Stimulated activated CD4-positive, alpha-beta T cell treated with anti-CD3 and anti-CD28 coated beads, Interleukin-15, amount 100 ng/mL, for 48 hours (primary cell): ENCODE measurements at places on chromosomes 11 and 22.

- DNase-seq: no peak
These were observed 6.7 kb downstream of the DGCR8 start for GRCh38 chr22:20086763-20087162.

DNA sequence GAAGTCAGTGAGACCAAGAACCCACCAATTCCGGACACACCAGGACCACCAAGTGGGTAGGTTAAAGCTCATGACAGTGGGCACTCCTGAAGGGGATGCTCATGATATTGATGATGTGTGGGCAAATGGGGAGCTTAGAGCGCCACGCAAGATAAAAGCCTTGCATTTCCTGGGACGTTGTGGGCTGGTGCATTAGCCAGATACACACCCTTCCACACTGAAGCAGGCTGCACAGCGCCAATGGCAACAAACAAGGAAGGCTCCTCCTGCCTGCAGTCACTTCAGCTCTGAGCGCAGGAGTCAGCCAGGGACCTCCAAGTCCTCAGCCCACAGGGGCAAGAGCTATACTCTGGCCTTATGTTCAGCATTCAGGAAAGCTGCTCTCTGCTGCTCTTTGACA is 20.6 kb downstream of the TMEM218 start:
- DNase-seq: no peak

DNA sequence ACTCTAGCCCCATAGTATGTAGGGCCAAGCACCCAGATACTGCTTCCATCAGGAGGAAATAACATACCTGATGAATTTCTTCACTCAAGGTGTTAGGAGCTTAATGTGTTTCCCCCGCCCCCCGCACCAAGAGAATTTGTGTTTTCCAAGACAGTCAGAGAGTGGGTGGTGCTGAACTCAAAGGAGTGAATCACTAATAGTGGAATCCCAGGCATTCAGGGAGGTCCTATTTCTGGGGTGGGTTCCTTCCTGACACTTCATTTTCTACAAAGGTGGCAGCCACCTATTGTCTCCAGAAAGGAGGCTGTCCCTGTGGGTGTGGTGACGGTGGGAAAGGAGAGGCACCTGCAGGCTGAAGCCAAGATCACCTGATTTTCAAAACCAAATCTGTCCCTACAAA is 50.8 kb upstream of the ELF5 start:
- DNase-seq: no peak

DNA sequence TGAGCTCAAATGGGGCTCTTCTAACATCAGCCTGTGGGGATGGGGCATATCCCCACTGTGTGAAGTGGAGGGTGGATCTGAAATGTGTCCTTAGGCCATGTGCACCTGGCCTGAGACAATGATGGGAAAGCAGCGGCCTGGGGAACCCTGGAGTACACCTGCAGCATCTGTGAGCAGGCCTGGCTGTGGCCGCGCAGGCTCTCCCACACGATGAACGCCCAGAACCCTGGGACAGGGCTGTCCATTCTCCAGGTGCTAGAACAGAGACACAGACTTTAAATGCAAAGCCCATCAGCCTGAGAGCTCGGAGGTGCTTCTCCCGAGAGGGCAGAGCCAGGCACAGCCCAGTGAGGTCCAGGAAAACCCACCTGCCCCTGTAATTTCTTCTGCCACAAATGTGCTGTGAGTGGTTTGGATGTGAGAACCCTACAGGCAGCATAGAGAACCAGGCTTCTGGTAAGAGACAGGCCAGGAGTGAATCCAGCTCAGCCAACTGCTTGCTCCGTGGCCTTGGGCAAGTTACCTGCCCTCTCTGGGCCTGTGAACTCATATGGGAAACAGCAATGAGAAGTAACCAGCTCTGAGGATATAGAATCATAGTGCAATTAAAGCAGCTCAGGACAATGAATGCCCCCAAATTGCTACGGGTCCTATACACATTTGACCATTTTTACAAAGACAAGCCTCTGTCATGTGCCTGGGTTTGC is 167.9 kb downstream of the SHANK2 start:
- no peak for DNase-seq

GRCh38 chr22:43006753-43007152 is 8.2 kb downstream of the PACSIN2 start:
- DNase-seq: no peak

- no peak for DNase-seq
These were observed 2.4 kb upstream of the LGALS12 start for GRCh38 chr11:63503492-63503891.

- no peak for DNase-seq
These were observed 312.2 kb upstream of the C11orf87 start for GRCh38 chr11:109109571-109110315.

GRCh38 chr11:33892906-33893594 is 1.2 kb upstream of the LMO2 start:
- DNase-seq: no peak

DNA sequence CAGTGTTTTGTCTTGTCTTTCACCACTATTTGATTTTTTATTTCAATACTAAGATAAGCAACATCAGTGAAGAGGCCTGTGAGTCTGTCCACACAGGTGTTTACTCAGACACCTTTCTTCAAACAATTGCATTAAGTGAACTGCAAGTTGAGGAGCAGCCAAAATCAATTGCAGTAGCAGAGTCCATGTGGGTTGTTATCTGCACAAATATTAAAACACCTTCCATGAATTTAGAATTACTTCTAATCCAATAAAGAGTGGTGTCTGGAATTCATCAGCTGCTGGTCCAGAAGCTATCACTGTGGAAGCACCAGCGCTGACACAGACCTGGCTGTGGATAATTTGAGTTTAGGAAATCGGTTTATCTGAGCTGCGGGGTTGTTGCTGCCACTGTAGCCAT is 83.5 kb upstream of the FAT3 start:
- no peak for DNase-seq

DNA sequence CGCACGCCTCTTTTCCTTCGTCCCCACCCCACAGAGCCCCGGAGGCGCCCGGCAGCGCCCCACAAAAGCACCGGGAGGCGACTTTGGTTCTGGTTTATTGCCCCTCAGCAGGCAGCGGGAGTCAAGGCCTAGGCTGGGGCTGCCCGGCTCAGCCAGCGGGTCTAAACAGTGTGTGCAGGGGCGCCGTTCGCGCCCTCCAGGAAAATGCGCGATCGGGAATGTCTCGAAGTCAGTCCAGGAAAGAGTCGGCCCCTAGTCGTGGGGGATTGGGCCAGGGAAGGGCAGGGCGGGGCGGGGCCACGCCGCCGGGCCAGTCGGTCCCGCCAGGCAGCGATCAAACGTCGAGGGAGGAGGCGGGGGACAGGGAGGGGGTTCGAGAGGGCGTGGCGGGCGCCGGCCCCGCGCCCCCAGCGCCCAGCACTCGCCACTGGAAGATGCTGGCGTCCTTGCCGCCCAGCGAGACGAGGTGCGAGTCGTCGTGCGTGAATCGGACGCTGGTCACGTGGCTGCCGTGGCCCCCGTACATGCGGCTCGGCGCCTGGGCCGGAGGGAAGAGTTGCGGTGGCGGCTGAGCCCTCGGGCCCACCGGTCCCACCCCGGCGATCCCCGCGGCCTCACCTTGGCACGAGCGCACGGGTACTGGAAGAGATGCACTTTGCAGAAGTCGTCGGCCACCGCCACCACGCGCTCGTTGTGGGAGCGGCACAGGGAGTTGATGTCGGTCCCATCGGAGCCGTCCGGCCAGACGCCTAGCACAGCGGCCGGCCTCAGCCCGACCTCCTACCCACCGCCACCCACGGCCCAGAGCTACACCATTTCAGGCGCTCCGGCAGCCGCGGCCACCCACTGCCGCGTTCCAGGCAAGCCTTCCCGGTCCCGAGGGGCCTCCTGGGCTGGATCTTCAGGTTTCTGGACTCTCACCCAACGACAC is 741 bp upstream of the MTA2 start:
- no peak for DNase-seq

DNA sequence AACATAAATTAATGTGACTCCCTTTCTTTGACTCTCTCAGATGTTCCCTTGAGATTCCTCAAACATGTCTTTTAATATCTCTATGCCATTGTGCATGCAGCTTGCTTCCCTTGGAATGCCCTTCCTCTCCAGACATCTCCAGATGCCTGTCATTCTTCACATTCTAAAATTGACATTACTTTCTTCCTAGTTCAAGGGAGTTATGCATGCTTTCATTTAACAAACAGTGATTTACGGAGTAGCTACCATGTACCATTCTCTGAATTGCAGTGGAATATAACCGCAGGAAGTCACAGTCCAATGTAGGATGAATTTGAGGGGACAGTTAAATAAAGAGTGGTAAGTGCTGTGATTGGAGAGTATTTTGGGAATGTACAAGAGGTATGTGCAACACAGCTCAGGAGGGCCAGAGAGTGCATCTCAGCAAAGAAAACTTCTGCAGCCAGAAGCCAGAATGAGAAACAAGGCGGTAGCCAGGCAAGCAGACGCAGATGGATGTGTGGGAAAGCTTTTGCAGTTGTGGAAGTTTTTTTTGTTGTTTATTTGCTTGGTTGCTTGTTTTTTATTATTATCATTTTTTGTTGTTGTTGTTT is 18.7 kb downstream of the MMP10 start:
- DNase-seq: no peak

DNA sequence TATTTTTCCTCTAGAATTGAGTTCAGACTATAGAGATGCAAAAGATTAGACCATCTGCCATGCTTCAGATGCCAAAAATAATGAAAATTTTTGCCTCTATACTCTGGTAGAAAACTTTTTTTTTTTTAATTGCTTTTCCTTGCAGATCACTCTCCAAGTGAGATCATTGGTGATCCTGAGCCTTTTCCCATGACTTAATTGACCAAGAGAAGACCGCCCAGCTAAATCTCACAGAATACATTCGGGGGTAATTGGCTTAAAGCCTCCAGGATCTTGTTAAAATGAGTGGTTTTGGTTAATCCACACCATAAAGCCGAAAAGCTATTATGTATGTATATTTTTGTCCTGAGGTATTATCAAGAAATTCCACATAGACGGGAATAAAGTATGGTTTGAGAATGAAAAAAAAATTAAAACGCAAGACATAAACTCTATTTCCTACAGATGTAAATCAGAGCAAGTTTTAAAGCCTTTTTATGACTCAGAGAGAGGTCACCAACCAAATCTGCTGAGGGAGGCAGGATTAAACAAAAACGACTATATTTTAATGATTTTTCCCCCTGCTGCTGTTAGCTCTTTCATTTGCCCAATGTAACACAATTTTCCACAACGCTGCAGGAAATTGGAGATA is 64.0 kb downstream of the PARVA start:
- DNase-seq: no peak
